ENCODE measurements at places on chromosomes 12 and 14. TPM values are rescaled to one million over a fixed set of nuclear protein-coding genes. Genes with fewer than 3 reads are reported as not detected.

LIN7A gene
- total RNA-seq, result 0.27 TPM

TAS2R19 gene
- total RNA-seq, result 0.15 TPM

ADAMTS20 gene
- not detected for total RNA-seq

WSCD2 gene
- total RNA-seq, result not detected

PRIMA1 gene
- total RNA-seq, result 0.47 TPM

KRT6A gene
- 12.3 TPM for total RNA-seq

ADCY4 gene
- total RNA-seq, result not detected

GALNT9 gene
- 4.0 TPM for total RNA-seq

All from A549 treated with dexamethasone at 1 μM for 4 hours (cell line).